ENCODE measurements at places on chromosomes 16 and 17.

DNA sequence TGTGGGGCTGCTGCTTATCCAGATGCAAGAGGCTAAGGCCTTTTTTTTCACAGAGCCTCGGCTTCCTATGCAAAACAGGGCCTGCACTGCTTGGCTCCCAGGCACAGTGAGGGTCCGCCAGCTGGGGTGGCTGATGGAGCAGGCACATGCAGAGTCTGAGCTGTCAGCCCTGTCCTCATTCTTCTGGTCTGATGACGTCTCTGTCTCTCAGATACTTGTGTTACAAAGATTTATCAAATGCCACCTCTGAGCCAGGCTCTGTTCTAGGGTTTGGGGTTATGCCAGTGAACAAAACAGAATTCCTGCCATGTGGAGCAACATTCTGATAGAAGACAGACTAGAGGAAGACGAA, 4.8 kb downstream of the RNF40 start:
- DNase-seq, result no peak

GRCh38 chr17:5838661-5839300, 231.4 kb upstream of the WSCD1 start:
- DNase-seq, result no peak

- DNase-seq, result no peak
Measured at GRCh38 chr16:79554912-79555311, 45.6 kb downstream of the MAF start.

DNA sequence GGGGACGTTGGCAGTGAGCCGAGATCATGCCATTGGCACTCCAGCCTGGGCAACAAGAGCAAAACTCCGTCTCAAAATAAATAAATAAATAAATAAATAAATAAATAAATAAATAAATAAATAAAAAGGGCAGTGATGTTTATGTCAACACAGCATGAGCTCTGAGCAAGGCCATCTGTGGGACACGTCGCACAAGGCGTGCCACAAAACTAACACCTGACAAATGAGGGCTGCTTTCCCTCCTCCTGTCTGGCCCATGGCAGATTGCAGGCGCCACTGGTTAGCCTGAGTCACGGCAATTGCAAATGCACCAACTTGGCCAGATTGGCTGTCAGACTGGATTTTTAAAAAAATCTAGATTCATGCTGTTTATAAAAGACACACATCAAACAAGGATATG, 25.9 kb upstream of the SPNS3 start:
- no peak for DNase-seq

DNA sequence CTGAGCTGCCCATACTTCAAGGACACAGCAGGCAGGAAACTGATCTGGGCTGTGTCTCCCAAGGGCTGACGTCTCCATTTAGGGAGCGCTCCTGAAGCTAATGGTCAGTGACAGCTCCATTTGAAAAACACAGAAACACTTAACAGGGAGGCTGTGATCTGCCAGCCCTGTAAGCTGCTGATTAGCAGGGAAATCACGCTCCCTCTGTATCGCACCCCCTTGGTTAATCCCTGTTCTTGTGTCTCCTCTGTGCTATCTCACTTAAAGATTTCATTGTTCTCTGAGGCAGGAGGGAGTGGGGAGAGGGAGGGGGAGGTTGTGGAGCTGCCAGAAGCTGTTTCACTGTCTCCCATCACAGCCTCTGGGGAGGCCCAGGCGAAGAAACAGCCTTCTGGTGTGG, 47.4 kb upstream of the CACNG3 start:
- no peak for DNase-seq

DNA sequence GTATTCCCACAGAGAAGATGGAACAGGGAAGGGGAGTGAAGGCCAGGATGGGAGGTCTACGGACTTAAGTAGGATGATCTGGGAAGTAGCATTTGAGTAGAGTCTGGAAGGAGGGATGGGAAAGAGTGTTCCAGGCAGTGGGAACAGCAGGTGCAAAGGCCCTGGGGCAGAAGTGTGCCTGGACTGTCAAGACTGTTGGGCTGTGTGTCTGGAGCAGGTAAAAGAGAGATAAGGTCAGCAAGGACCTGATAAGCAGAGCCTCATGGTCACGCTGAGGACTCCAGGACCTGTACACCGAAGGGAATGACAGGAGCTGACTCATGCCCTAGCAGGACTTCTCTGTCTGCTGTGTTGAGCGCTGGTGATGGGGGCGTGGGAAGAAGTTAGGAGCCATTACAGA, 723 bp upstream of the CARD14 start:
- DNase-seq, result no peak

GRCh38 chr17:15910791-15911190, 34.1 kb upstream of the ADORA2B start:
- DNase-seq, result no peak

DNA sequence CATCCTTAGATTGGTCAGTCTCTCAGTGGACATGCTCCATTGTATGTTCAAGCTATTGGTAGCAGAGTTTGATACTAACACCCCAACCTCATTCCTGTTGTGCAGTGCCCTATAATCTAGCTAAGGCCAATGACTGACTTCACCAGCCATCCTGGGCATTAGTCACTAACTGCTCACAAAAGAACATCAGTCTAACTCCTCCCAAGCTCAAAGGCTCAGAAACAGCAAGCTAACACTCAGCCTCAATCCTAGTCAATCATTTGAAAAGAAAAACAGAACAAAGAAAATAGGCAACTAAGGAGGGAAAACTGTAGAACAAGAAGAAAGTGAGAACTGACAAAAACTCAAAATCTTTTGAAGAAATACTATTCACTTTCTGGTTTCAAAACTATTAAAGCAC, 199.1 kb upstream of the C17orf78 start:
- DNase-seq, result no peak

GRCh38 chr17:15891318-15891717, 53.6 kb upstream of the ADORA2B start:
- no peak for DNase-seq

DNA sequence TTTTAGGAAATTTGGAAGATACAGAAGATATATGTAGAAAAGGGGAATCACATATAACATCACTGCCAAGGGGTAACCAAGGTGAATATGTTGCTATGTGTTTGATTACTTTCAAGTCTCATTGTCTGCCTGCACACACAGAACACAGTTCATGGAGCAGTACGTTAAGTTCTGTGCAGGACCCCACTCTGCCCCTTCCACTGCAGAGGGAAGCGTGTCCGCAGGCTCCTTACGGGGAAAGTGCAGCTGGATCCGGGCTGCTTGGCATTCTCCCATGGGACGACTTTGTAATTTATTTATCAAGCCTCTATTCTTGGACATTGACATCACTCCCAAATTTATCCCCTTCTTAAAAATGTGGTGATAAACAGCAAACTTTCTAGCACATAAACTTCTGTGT, 226.8 kb downstream of the FOXL1 start:
- DNase-seq, result no peak

DNA sequence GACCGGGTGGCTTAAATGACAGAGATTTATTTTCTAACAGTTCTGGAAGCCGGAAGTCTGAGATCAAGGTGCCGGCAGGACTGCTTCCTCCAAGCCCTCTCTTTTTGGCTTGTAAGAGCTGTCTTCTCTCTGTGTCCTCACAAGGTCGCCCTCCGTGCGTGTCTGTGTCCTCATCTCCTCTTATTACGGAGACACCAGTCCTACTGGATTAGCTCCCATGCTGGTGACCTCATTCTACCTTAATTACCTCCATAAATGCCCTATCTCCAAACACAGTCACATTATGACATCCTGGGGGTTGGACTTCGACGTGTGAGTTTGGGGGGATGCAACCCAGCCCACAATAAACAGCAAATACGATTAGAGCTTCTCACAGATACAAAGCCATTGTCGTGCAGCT, 161.5 kb downstream of the FOXL1 start:
- DNase-seq, result no peak

- no peak for DNase-seq
Measured at GRCh38 chr17:78501241-78502036, 75.8 kb downstream of the DNAH17 start.

- no peak for DNase-seq
Measured at GRCh38 chr16:71474864-71475263, 12.8 kb upstream of the ZNF23 start.

- no peak for DNase-seq
Measured at GRCh38 chr17:75698659-75699058, 22.6 kb upstream of the ITGB4 start.

- DNase-seq, result no peak
Measured at GRCh38 chr17:56023851-56024250, 129.4 kb upstream of the ANKFN1 start.

DNA sequence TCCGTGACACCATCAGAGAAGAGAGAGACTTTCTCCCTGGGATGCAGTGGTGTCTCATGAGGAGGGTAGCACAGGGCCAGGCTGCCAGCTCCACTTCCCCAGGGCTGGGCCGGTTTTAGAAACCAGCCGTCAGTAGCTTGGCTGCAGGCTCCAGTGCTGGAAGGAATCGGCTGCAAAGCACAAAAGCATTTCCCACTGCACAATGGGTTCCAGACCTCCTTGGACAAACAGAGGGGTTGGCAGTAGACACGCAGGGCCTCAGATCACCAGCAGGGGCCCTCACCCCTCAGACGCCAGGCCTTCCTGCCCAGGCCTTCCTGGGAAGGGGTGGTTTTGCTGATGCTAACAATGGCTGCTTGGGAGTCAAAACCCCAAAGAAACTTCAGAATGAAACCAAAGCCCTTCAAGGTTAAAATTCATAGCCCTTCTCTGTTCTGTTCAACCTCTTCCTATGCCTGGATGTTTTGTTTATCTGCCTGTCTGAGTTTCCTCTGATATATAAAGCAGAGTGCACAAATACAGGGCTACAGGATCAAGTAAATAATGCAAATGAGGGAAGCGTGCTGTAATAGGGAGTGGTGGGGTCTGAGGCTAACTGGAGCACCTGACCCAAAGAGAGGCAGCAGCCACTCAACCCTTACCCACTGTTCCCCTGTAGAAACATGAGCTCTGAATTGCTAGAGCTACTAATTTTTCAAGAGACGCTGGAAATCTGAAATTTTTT, 26.2 kb downstream of the TEKT5 start:
- DNase-seq, result peak; percentile 29

DNA sequence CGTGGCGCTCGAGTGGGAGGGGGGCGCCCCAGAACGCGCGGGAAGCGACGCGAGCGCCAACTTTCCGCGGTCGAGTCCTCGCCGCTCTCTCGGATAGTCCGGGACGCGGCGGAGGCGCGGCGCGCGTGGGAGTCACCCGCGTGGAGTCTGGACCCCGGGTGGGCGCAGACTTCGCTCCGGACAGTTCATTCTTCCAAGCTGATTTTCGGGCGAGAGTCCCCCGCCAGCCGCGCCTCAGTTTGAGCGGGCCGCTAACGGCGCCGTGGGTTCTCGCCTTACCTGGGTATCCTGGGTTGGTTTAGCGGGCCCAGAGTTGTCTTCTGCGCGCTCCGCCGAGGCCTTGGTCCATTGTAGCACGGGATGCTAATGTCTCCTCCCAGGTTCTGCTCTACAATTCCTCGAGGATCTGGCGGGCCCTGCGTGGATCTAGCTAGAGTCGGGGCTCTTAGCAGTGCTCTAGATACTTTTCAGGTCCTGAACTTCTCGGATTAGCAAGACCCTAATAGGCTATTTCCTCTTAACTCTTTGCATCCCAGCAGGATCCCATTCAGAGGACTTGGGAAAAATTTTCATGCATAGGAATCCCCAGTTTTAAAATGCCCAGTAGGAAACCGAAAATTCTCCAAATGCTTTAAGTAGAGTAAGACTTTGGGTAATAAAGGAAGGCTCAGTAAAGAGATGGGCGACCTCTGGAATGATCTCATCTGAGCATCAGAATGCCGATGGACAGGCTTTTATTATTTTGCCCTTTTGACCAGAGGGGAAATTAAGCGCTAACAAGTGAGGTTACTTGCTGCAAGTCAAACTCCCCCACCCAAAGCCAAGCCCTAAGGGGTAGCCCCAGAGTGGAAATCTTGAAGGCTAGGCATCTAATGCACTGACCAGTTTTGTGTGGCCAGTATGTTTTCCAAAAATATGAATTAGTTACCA, 537 bp upstream of the GJC1 start:
- DNase-seq, result peak; percentile 18

DNA sequence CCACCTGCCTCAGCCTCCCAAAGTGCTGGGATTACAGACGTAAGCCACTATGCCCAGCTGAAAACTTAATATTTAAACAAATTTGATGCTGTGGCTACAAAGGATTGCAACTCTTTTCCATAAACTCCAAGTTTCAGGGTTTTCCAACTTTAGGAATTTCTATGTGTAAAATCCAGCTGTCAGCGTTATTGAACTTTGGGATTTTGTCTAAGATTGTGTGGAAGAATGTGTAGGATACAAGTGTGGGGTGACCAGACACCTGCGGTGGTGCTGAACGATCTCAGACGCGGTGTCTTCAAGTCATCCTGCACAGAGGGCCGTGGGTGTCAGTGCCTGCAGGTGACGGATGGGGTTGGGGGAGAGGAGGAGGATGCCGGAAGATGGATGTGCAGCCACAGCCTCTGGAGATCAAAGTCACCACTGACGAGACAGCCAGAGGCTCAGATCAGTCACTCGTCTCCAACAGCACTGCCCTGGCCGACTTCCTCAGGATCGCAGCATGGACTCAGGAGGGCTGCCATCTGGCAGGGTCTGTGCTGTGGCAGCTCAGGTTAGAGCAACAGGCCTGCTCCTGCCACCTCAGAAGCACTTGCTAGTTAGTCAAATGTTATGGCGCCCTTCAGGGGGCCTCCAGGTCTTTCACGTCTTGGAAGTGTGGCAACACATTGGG, 13.0 kb downstream of the ACSF3 start:
- DNase-seq, result no peak

DNA sequence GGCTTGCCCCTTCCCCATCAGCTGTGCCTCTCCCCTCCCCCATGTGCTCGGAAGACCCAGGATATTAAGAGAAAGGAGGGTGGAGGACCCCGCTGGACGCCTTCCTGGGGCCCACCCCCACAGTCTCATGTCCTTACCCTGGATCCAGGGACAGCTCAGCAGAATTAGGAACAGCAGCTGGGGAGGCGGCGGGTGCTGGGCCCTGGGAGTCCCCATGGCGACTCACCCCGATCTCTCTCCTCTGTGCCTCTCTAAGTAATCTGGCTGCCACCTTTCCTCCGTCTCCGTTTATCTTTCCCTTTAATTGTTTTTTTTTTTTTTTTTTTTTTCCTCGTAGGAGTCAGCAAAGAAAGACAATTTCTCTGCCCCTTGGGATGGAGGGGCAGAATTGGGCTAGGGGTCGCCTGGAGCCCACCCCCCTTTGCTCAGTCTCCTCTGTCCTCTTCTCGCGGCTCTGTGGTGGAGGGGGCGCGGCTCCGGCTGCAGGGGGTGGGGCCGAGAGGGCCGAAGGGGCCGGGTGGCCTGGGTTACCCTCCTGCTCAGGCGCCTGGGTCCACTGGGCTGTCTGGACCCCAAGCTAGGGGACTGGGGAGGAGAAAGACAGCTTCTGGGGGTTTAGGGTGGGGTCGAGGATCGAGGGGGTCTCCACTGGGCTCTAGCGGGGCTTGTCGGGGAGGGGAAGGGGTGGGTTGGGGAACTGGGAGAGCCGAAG, 390 bp downstream of the SEZ6L2 start:
- DNase-seq, result no peak
